Posterior cingulate gyrus (tissue), 11 donors: ENCODE measurements at places on chromosomes 11 and 22.

GRCh38 chr11:134751766-134752165 lies 339.7 kb upstream of the B3GAT1 start:
- no peak for DNase-seq

- no peak for DNase-seq
Observed at GRCh38 chr11:38131535-38131934, 1533.5 kb upstream of the RAG2 start.

DNA sequence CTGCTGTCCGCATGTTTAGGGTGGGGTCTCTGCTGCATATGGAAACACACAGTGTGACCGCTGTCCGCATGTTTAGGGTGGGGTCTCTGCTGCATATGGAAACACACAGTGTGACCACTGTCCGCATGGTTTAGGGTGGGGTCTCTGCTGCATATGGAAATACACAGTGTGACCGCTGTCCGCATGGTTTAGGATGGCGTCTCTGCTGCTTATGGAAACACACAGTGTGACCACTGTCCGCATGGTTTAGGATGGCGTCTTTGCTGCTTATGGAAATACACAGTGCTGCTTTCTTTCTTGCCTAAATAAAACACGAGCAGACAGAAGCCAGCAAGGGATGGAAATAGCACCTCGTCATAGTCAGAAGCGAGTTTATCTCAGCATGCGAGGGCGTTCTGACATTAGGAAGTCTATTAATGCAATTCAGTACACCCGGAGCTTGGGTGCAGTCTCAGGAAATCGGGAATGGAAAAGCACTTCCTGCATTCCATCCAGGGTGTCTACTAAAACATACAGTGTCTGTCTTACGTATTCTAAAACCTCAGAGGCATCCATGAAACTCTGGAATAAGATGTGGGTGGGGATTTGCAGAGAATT lies 32.6 kb upstream of the TOLLIP start:
- DNase-seq, result no peak

DNA sequence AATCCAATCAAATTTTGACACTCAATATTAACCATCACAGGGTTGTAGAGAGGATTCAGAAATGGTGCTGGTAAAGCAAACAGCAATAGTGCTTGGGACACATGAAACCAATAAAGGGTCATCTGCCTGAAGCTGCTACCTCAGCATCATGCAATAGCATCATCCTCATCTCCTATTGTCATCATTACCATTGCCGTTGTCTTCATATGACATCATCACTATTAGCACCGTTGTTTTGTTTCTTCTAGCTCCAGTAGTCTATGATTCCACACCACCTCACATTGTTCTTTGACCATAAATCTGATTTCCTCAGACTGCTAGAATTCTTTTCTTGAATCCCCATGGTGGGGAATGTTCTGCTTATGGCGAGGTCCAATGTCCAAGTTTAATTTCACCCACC lies 52.8 kb upstream of the GRK3 start:
- no peak for DNase-seq

DNA sequence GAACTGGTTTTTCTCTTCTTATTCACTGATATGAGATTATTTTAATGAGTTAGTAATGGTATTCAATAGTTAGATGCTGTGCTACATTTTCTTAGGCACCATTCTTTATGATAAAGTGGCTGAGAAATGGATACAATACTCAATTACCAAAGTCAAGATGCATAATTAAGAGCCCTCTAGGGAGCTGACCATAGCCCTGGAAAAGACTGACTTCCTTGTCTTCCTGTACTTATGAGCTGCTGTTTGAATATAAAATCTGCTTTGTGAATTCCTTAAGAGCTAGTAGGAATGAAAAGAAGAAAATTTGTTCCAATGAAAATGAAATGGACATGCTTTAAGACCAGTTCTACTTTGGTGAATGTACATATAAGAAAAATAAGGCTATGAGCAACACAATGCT lies 452.3 kb downstream of the KCNA4 start:
- DNase-seq, result no peak

- no peak for DNase-seq
Observed at GRCh38 chr11:119041821-119042514, 11.3 kb upstream of the SLC37A4 start.

DNA sequence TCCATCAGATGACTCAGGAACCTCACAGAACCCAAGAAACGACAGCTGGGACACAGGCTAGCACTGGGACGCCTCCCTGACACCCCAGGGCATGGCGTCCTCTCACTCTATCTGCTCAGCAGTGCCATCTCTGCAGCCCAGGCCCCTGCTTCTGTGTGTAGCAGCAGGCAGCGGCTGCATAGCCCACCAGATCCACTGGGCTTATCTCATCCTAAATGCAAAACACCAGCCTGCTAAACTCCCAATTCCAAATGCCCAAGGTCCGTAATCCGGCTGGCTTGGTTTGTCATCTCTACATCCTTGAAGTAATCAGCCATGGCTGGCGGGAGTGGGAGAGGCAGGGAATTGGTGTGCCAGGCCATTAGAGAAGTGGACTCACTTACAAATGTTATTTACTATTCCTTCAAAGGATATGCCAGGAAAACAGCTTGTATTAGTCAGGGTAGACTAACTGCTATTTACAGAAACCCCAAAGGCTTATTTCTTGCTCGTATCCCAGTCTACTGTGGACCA lies 30.7 kb downstream of the SPATA19 start:
- DNase-seq, result no peak

DNA sequence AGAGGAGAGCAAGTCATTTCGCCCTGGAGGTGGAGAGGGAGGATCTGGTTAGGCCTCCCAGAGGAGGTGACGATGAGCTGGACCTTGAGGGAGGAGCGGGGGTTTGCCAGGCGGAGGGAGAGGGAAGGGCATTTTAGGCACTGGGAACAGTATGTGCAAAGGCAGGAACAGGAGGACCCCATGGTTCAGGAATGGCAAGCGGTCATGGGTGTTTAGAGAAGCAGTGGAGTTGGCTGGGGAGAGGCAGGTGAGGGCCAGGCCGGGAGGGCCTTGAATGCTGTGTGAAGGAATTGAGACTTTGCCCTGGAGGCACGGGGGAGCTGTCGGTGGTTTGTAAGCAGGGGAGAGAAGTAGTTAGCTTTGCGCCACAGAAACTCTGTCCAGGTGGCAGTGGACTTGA lies 10.3 kb downstream of the PRDM11 start:
- no peak for DNase-seq

GRCh38 chr11:75422248-75423231 lies 10.5 kb downstream of the KLHL35 start:
- DNase-seq, result no peak

DNA sequence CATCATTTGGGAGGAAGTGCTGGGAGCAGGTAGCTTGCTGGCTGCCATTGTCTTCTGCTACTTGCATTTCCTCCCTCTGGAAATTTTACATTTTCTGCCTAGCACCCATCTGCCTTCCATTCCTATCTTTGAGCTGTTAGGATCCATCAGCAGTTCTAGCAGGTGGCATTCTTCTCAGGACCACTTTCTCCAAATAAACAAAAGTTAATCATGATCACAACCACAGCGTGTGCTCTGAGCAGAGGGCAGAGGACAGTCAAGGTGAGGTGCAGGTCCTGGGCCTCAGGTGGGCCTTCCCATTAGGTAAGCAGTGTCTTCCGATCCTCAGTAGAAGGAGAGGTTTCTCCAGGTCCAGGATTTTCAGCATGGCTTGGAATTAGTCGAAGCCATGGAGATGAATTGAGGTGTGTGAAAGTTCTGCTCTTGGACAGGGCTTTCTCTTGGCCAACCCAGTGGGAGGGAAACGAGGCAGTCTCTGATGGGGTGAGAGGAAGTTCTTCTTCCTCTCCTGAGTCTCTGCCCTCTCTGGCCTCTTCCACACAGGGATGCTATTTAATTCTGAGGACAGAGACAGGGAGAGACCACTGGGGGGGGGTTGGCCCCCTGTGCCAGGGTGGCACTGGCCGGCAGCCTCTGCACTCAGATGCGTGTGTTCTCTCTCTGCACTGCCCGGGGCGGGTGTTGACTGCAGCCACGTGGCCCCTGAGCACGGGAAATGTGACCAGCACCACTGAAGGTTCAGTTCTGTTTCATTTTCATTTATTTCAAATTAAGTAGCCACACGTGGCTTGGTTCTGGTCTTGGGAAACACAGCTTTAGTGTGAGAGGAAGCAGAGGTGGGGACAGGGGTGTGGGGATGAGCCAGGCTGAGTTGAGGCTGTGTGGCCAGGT lies 170.8 kb downstream of the TBC1D22A start:
- no peak for DNase-seq

GRCh38 chr11:39345834-39346442 lies 2113.5 kb downstream of the LRRC4C start:
- no peak for DNase-seq
